ENCODE measurements at places on chromosomes 12 and 14.

DNA sequence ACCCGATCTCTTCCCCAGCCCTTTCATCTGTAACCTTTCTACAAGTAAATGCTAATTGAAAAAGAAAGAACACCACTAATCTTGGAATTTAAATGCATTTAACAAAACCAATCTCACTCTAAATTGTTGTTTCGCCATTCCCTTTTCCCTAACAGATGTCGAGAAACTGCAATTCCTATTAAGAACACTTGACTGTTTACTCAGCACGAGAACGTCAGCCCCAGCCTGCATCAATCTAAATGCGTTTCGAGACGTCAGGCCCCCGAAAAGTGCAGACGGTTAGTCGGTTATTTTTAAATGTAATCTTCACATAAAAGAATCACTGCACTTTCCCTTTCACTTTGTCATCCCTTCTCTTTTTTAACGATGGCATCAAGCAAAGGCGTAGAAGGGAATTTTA lies 837.6 kb downstream of the VRK1 start:
- peak; percentile 25 for DNase-seq

GRCh38 chr14:102593825-102594137 lies 1.3 kb downstream of the RCOR1 start:
- DNase-seq = no peak

GRCh38 chr14:99731547-99732435 lies 47.7 kb downstream of the CYP46A1 start:
- DNase-seq = no peak

DNA sequence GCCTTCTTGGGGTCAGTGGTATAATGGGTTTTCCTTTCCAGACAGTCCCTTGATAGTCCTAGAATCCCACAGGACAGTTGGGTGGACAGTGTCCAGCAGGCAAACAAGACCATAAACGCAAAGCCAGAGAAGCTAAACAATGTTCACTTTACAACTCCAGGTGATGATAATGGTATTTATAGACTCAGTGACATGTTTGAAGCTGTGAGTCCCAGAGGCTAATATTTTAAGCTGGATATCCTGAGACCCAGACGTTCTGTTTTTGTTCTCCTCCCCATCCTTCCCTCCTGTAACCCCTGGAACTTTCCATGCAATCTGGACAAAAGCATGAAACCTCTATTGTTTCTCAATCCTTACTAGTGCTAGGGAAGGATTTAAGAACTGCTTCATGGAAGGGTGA lies 121.0 kb downstream of the ZFP36L1 start:
- DNase-seq = no peak

Measured in AG10803 (cell line).